Breast epithelium (tissue), 4 donors: ENCODE measurements at places on chromosomes 2 and 18. TPM values are rescaled to one million over a fixed set of nuclear protein-coding genes. Genes with fewer than 3 reads are reported as not detected.

Gene FKBP1B
- total RNA-seq = 3.2 TPM

Gene COX7A2L
- total RNA-seq = 161 TPM

Gene CTNNA2
- total RNA-seq = 0.16 TPM

Gene SESTD1
- total RNA-seq = 54.9 TPM

Gene ZNF516
- 24.0 TPM for total RNA-seq

Gene SCN2A
- 0.16 TPM for total RNA-seq

DNA sequence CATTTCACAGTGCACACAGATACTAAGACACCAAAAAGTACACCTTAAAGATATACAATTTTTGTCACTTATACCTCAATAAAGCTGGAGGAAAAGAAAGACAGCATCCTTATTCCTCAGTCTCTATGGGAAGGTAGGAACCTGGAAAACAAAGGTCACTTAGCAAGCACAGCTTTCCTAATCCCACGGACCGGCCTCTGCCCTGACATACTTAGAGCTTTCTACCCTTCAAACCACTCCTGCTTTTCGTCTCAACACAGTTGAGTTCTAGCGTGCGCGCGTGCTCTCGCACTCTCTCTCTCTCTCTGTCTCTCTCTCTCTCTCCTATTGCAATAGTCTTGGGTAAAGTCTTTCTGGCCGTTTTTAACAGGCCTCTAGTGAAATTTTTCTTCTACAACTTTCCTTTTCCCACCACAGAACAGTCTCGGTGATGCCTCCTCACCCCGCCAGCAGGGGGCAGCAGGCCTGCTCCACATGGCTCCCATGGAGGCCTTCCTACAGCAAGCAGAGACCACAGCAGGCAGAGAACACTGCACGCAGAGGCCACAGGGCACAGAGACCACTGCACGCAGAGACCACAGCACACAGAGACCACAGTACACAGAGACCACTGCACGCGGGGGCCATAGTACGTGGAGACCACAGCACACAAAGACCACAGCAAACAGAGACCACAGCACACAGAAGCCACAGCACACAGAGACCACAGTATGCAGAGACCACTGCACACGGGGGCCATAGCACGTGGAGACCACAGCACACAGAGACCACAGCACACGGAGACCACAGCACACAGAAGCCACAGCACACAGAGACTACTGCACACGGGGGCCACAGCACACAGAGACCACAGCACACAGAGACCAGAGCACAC is 106.9 kb downstream of the FBXO15 start:
- no peak for DNase-seq
- no peaks in the 10 kb centered on the region for H3K36me3 ChIP-seq
- no peaks in the 10 kb centered on the region for H3K4me1 ChIP-seq
- H3K4me3 ChIP-seq = no peak overlapping the region
- no peaks in the 10 kb centered on the region for H3K27me3 ChIP-seq
- H3K27ac ChIP-seq = no peak overlapping the region

- no peak for DNase-seq
- H3K27me3 ChIP-seq = no peaks in the 10 kb centered on the region
- H3K4me1 ChIP-seq = no peaks in the 10 kb centered on the region
- H3K27ac ChIP-seq = no peak overlapping the region
These were observed 376.9 kb downstream of the RND3 start for GRCh38 chr2:150110548-150110947.

GRCh38 chr2:12982149-12982584 is 265.4 kb downstream of the TRIB2 start:
- H3K4me1 ChIP-seq = peaks cover 9% of the 10 kb centered on the region
- no peak overlapping the region for H3K4me3 ChIP-seq
- no peak overlapping the region for H3K27ac ChIP-seq
- H3K27me3 ChIP-seq = no peaks in the 10 kb centered on the region
- H3K36me3 ChIP-seq = no peaks in the 10 kb centered on the region

DNA sequence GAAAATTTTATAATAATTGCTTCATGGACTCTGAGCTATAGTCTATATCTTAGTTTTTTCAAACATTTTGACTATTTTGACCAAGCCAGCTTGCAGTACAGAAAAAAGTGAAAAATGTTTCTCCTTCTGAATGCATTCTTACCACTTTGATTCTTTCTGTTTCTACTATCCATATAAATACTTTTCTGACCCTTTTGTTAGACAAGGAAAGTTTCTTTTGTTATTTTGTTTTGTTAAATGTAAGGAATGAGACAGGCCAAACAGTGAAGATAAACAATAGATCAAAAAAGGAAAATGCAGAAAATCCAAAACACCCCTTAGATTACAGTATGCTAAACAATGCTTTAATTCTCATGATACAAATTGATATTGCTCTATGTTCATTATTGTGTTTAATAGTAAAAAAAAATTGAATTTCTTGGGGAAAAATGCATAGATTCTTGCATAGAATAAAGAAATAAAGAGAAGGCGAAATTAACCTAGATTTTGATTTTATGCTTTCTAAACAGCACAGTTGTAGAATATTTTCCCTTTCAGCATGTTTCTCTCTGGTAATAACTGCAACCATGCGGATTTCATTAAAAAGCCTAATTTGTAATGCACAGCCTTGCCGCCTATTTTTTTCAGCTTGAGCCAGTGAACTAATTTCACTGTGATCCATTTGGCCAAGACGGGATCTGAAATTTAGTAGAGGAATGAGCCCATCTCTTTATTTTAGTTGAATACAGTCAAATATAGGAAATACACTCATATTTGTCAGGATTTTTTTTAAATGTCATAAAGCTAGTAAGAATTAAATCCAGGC is 976 bp downstream of the TNFAIP6 start:
- H3K27me3 ChIP-seq = no peaks in the 10 kb centered on the region
- H3K4me1 ChIP-seq = no peaks in the 10 kb centered on the region
- H3K27ac ChIP-seq = no peak overlapping the region
- DNase-seq = no peak
- H3K4me3 ChIP-seq = peak overlapping the region; percentile 6

DNA sequence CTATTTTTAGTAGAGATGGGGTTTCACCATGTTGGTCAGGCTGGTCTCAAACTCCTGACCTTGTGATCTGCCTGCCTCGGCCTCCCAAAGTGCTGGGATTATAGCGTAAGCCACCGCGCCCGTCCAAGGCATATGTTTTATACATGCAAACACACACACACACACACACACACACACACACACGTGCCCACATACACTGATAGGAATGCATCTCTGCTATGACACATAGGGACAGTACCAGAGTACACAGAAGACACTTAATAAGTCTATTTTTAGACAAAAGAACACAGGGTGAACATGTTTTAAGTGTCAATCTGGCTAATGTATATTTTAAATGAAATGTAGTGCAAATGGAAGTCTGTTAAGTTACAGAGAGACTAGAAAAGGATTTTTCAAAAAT is 10.7 kb upstream of the RNF103 start:
- no peaks in the 10 kb centered on the region for H3K36me3 ChIP-seq
- DNase-seq = no peak
- H3K4me3 ChIP-seq = no peak overlapping the region
- H3K27ac ChIP-seq = no peak overlapping the region

DNA sequence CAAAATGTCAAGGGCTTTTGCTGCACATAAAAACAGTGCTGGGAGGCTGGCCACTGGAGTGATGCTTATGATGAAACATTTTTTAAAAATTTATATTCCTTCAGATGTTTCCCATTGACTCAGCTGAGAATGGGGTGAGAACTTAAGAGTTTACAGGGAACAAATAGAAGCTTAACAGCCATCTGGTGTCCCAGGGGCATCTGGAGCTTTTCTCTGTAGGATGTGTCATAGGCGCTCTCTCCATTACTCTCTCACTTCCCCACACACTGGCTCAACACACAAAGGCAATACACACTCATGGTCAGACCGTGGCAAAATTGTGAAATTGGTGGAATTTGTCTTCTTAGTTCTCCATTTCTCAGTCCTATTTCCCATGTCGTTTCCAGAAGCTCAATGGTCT is 783.1 kb upstream of the LRRTM1 start:
- no peaks in the 10 kb centered on the region for H3K4me1 ChIP-seq
- H3K27ac ChIP-seq = no peak overlapping the region
- H3K27me3 ChIP-seq = no peaks in the 10 kb centered on the region
- no peaks in the 10 kb centered on the region for H3K36me3 ChIP-seq
- no peak overlapping the region for H3K4me3 ChIP-seq

DNA sequence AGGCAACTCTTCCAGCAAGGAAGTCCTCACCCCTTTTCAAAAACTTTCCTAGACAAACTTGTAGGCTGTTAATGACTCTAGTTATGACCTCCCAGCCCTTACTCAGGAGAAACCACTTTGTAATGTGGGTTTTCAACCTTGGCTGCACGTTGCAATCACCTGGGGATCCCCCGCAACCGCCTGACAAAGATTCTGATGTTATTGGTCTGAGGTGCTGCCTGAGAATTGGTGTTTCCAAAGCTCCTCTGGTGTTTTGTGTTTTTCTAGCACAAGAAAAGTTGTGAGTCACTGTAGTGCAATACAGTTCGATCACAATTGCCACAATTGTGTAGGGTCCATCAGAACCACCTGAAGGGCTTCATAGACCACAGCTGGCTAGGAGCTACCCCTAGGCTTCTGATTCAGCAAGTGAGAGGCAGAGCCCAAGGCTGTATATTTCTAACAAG is 121.6 kb downstream of the SP100 start:
- H3K4me1 ChIP-seq = no peaks in the 10 kb centered on the region
- no peak for DNase-seq
- no peaks in the 10 kb centered on the region for H3K27me3 ChIP-seq
- H3K36me3 ChIP-seq = peaks cover 10% of the 10 kb centered on the region
- H3K4me3 ChIP-seq = no peak overlapping the region

GRCh38 chr18:7464245-7464966 is 102.7 kb upstream of the PTPRM start:
- no peaks in the 10 kb centered on the region for H3K4me1 ChIP-seq
- H3K36me3 ChIP-seq = no peaks in the 10 kb centered on the region
- peak; percentile 69 for DNase-seq
- H3K27ac ChIP-seq = no peak overlapping the region
- H3K27me3 ChIP-seq = no peaks in the 10 kb centered on the region

GRCh38 chr18:26003356-26003755 is 87.1 kb downstream of the SS18 start:
- no peaks in the 10 kb centered on the region for H3K27me3 ChIP-seq
- no peak overlapping the region for H3K27ac ChIP-seq
- no peaks in the 10 kb centered on the region for H3K4me1 ChIP-seq
- DNase-seq = no peak
- H3K4me3 ChIP-seq = no peak overlapping the region
- no peaks in the 10 kb centered on the region for H3K36me3 ChIP-seq

DNA sequence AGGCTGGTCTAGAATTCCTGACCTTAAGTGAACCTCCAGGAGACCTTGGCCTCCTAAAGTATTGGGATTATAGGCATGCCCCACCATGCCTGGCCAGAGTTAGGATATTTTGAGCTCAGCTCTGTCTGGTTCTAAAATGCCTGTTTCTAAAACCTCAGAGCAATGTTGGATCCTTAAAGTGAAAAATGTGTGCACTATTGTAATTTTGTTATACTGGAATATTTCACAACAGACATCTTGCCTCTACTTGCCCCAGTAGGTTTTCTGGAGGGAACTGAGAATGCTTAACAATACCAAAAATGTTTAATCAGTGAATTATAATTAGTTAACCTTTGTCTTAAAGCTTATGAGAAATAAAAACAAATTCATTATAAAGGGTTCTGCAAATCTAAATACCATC is 144.6 kb upstream of the CCDC195 start:
- H3K27ac ChIP-seq = peak overlapping the region; percentile 61
- H3K4me1 ChIP-seq = no peaks in the 10 kb centered on the region
- no peaks in the 10 kb centered on the region for H3K36me3 ChIP-seq
- no peaks in the 10 kb centered on the region for H3K27me3 ChIP-seq
- DNase-seq = no peak

DNA sequence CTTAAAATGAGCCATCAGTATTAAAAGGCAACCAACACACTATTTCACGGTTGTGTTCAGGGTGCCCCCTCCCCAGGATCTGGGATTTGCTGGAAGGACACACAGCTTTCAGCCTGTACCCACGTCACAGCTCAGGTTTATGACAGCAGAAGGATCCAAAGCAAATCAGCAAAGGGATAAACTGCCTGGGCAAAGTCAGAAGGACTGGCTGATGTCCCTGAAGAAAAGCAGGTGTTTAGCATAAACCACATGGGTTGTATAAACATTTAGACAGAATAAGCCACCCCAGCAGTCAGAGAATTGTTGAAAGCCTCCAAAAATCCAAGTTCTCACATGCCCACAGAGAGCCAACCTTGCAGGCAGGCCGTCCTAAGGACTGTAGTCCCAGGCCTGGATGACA is 63.9 kb downstream of the CD226 start:
- H3K27me3 ChIP-seq = no peaks in the 10 kb centered on the region
- no peaks in the 10 kb centered on the region for H3K4me1 ChIP-seq
- no peaks in the 10 kb centered on the region for H3K36me3 ChIP-seq
- no peak for DNase-seq
- no peak overlapping the region for H3K27ac ChIP-seq
- no peak overlapping the region for H3K4me3 ChIP-seq

GRCh38 chr2:25160376-25160775 is 8.0 kb downstream of the POMC start:
- DNase-seq = no peak
- H3K27ac ChIP-seq = no peak overlapping the region
- no peaks in the 10 kb centered on the region for H3K36me3 ChIP-seq
- no peaks in the 10 kb centered on the region for H3K4me1 ChIP-seq
- H3K4me3 ChIP-seq = no peak overlapping the region

- DNase-seq = no peak
- H3K4me3 ChIP-seq = no peak overlapping the region
- no peaks in the 10 kb centered on the region for H3K36me3 ChIP-seq
- no peak overlapping the region for H3K27ac ChIP-seq
- no peaks in the 10 kb centered on the region for H3K4me1 ChIP-seq
These were observed 74.7 kb upstream of the KCNJ3 start for GRCh38 chr2:154623819-154624218.

DNA sequence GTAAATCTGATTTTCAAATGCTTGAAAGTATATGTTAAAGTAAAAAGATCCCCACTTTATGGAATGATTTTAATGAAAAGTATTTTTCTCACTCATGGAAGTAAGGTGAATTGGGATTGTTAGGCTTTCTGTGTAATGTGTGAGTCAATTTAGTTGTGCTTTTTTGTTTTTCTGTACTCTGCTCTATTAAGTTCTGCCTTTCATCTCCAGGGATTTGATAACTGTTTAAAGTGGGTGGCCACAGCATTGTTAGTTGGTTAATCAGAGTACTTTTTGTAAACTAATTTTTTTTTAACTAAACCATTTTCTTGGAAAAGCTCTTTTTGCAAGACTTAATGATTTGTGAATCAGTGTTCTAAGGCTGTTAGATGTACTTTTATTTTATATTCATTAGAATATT is 76.8 kb downstream of the ABI2 start:
- H3K4me3 ChIP-seq = no peak overlapping the region
- no peak overlapping the region for H3K27ac ChIP-seq

- H3K27ac ChIP-seq = peak overlapping the region; percentile 65
- no peaks in the 10 kb centered on the region for H3K27me3 ChIP-seq
- no peaks in the 10 kb centered on the region for H3K36me3 ChIP-seq
These were observed 51.1 kb downstream of the TNS1 start for GRCh38 chr2:217951521-217952247.

DNA sequence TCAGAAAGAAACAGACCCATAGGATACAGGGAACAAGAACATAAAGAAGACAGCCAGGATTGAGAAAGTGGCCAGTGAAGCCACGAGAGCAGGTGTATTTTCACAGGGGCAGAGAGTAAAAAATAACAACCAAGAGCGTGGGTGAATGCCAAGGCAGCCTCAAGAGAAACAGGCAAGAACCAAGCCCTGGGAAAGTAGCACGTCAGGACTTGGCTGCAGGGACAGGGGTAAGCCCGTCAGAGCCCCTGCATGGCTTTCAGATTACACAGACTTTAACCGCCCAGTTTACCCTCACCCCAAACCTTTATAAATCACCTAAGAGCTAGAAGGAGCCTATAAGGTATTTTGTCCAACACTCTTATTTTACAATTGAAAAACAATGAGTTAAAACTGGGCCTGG is 43.7 kb downstream of the ARL4C start:
- no peaks in the 10 kb centered on the region for H3K27me3 ChIP-seq
- no peaks in the 10 kb centered on the region for H3K36me3 ChIP-seq
- no peaks in the 10 kb centered on the region for H3K4me1 ChIP-seq
- H3K4me3 ChIP-seq = no peak overlapping the region
